ENCODE measurements at places on chromosomes 5 and 9.

GRCh38 chr9:116387934-116388698 lies 234.5 kb downstream of the PAPPA start:
- no peak for DNase-seq

DNA sequence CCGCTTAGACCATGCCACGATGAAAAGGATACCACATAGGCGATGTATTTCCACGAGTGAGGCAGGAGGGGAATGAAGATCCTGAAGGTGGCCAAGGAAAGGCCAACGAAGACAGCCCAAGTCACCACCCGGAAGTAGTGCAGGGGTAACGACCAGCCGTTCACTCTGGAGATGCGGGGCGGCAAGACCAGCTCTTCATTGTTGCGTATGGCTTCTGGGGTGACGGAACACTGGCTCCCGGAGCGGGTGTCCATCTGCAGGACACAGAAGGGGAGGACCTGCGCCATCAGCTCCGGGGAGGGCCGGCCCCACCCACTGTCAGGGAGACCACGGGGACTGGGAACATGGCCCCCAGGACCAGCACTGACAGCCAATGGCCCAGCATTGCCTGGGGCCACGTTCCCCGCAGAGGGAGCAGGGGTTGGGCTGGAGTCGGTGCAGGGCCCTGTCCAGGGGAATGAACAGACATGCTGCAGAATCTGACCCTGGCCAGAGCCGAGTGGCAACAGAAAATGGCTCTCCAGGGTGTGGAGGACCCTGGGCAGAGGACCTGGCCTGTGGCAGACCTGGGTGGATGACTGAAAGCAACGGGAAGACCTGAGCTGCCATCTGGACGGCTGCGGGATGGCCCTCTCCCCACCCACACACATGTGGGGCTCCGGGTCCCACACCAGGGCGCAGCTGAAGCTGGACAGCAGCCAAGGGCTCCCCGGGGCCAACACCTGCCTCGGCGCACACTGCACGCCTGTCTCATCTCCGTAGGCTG lies 17.7 kb downstream of the ZDHHC11B start:
- DNase-seq = no peak

DNA sequence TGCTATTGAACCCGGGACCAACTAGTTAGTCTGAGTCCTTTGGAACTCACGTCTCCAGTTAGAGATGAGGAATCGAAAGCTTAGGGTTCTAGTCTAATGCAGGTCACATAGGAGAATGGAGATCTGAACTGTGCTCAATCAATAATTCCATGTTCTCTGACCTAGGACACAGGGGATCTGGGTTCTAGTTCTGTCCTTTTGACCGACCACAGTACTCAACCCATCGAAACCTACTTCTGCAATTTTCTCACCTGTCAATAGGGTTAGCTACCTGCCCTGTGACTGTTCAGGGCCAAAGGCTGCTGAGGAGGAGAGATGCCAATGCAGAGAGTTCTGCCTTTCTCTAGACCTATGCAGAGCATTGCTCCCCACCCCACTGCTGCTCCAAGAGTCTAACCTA lies 187.7 kb downstream of the CDK5RAP2 start:
- DNase-seq = no peak

DNA sequence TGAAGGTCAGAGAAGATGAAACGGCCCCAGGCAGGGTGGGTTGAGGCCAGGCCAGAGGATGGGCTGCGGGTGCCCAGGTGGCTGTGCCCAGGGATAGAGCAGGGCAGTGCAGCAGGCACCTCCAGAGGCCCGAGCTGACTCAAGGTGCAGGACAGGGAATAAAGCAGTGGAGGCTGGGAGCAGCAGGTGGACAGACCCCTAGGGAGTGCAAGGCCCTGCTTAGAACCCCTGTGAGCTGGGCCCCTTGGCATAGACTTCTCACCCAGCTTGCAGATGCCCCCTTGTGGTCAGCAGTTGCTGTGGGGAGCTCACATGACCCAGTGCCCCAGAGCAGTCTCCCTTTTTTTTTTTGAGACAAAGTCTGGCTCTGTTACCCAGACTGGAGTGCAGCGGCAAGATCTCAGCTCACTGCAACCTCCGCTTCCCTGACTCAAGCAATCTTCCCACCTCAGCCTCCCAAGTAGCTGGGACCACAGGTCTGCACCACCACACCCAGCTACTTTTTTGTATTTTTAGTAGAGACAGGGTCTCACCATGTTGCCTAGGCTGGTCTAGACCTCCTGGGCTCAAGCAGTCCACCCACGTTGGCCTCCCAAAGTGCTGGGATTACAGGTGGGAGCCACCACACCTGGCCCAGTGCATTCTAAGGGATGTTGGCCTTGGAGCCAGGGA lies 118.8 kb downstream of the WNK2 start:
- DNase-seq = no peak

All from C1 segment of cervical spinal cord (tissue), 14 donors.